ENCODE measurements at places on chromosomes 7 and 10. TPM values are rescaled to one million over a fixed set of nuclear protein-coding genes. Genes with fewer than 3 reads are reported as not detected.

The CPXM2 gene
- not detected for total RNA-seq

The ATOH7 gene
- total RNA-seq, result 0.11 TPM

The CDH23 gene
- total RNA-seq, result 0.06 TPM

The CADPS2 gene
- 0.13 TPM for total RNA-seq

The GHRHR gene
- not detected for total RNA-seq

The MPP7 gene
- 2.3 TPM for total RNA-seq

The TMEM236 gene
- under 0.01 TPM for total RNA-seq

The LRMDA gene
- total RNA-seq, result not detected

The STEAP2 gene
- 11.4 TPM for total RNA-seq
